ENCODE measurements at places on chromosomes 6 and 20.

GRCh38 chr20:3645309-3646066 lies 17.7 kb downstream of the GFRA4 start:
- no peak for DNase-seq

DNA sequence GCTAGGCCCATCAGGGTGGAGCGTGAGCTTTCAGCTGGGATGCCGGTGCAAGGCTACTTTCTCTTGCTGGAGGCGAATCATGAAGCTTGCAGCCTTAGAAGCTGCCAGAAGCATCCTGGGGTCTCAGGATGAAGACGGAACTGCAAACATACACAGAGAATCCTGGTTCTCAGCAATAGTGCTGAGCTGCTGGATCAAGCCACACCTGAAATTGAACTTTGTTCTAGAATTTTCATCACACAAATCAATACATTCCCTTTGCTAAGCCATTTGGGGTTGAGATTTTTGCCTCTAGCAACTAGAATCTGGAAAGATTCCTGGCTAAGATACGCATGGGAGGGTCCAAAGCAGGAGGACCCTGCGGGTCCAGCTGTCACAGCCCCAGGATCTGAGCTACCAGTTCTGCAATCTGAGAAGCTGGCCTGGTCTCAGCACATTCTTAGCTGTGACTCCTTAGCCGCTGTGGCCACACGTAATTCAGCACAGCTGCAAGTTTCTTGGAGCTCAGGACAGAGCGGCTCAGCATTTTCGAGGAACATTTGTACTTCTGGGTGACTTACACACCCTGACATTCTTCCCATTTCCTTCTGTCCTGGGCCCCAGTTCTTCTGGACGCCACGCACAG lies 6.6 kb upstream of the ARFGAP1 start:
- DNase-seq = no peak

GRCh38 chr6:31876357-31876756 lies 2.4 kb downstream of the SLC44A4 start:
- DNase-seq = no peak

GRCh38 chr6:48134246-48134645 lies 23.2 kb upstream of the PTCHD4 start:
- no peak for DNase-seq

- peak; percentile 60 for DNase-seq
Observed at GRCh38 chr6:4973982-4974745, 29.7 kb downstream of the RPP40 start.

DNA sequence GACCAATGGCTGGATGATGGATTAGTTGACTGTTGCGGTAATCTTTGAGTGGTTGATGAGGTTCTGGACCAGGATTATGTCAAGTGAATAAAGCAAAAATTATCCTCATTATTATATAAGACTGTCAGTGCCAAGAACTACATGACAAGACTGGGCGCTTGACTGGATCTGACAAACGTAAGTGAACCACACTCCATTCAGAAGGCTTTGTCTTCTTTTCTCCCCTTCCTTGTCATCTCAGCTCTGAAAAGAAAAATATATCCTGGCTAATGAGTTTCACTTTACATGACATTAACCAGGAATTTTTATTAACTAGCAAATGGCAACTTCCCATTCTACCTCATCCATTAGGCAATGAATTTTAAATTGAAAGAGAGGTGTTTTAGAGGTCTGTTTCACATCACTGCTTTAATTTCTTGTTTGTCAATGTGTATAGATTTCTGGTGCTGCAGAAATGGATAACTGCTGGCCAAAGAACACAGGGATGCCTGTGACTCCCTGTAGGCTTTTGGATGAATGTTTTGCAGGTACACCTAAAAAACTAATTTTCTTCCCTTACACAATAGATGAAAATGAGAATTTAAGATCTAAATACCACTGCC lies 150.1 kb downstream of the ELOVL4 start:
- no peak for DNase-seq

DNA sequence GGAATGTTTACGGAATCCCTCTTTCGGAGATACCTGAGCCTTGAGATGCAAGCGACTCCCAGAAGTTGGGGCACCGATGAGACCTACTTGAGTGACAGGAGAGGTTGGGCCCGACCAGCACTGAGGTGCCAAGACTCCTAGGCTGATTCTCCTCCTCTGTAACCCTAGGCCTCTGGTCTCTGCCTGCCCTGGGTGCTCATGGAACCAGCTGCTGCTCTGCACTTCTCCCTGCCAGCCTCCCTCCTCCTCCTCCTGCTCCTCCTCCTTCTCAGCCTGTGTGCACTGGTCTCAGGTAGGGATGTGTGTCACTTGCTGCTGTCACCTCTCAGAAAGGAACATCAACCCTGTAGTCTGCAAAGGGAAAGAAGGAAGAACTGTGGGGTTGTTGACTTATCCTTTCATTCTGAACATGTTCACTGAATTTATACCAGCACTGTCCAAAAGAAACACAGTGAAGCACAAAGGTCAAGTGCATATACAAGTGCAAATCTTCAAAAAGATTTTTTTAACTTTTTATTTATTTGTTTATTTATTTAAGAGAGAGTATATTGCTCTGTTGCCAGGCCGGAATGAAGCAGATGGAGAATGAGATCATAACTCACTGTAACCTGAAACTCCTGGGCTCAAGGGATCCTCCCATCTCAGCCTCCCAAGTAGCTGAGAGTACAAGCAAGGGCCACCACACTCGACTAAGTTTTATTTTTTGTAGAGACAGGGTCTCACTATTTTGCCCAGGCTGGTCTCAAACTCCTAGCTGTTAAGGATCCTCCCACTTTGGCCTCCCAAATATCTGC lies 913 bp downstream of the BTN2A2 start:
- no peak for DNase-seq

GRCh38 chr20:47500554-47500953 lies 1.1 kb upstream of the NCOA3 start:
- DNase-seq = no peak

DNA sequence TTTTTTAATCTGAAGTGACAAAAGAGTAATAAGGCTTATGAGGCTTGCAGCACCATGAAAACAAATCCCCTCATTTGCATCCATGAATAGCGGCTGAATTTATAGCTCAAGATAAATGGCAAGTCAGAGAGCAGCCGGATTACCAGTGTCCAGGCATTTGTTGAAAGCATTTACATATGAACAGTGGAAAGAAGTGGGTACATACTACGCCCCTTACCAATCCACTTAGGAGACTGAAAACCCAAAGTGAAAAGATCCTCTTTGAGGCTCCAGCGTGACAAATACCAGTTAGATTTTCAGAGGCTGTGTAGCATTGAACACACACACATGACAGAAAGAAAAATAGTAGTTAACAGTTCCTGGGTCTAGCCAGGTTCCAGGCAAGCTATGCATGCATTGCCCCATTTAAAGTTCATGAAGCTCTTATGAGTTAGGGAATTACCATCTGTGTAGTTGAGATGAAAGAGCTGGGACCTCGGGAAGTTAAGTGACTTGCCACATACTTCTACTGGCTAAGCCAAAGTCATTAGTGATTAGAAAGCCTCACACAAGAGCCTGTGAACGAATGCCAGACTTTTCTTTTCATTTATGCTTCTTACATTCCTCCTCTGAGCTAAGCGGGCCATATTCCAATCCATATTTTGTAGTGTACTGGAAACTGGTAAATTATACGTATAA lies 28.3 kb upstream of the NHSL1 start:
- no peak for DNase-seq

GRCh38 chr6:111764238-111765175 lies 108.7 kb downstream of the FYN start:
- DNase-seq = no peak

GRCh38 chr6:41164551-41165120 lies 1.7 kb upstream of the TREM2 start:
- no peak for DNase-seq

DNA sequence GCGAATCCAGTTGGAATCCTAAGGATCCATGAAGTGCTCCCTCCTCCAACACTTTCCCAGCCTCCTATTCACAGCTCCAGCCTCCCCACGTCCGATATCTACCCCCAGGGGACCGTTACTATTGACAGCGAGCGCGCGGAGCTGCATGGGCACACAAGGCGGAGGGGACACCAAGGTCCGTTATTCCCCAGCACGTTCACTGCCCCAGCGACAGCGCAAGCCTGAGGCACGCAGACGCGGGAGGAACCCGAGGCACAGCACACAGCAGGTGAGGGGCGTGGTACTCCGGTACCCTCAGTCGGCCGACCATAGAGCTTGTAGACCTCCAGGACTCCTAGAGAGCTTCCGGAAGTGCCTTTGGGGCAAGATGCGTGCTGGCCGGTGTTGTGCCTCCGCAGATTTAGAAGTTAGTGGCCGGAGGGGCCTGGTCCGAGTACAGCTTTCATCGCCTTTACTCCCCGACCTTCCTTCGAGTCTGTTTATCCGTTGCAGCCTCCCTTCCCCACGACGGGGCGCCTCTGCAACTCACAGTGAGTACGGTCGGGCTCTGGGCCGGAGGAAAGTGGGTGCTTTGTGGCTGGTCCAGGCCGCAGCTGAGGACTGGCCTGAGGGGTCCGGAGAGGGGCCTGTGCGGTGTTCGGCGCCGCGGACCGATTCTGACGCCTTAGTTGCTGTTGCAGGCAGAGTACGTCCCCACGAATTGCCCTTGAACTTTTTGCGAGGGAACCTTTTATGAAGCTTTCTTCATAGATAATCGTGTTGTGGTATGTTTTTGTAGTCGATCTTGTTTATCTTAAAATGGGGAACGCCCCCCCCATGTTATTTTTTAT lies at the start of gene ZKSCAN8:
TSS of gene ZKSCAN8 (plus strand) at position 384 of the 830 bp plus-strand sequence. CDS start 6,525 bp downstream, outside the sequence.
- DNase-seq = peak; percentile 78

- DNase-seq = no peak
Observed at GRCh38 chr6:31588871-31589650, 3.0 kb downstream of the LST1 start.

- DNase-seq = no peak
Observed at GRCh38 chr20:3188823-3189413, 15.6 kb downstream of the DDRGK1 start.

DNA sequence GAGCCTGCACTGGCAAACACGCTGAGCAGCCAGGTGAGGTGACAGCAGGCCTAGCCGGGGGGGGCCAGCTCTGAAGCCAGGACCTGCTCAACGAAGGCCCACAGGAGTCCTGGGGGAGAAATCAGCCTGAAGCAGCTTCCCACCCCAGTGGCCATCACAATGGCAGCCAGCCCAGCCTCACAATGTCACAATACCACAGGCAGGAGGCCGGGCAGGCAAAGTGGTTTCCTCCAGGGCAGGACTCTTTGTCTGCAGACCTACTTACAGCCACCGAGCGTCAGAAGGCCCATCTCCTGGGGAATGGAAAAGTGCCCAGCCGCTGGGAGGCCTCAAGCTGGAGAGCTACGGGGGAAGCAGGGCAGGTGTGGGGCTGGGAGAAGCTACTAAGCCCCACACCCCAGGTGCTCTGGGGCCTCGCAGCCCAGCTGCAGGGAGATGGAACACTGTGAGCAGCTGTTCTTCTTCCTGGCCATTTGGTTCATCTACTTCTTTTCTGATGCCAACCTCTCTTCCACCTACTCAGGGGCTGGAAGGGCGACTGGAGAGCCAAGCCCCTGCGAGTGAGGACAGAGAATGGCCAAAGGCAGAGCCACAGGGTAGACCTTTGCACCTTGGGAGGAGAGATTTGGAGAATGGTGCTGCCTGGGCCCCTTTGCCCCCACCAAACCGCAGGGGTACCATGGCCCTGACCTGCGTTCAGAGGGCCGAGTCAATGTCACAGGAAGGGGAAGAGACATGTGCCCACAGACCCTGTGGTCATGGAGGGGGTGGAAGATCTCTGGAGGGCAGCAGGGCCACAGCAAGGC lies 22.3 kb upstream of the AVP start:
- peak; percentile 56 for DNase-seq

GRCh38 chr20:45392733-45393132 lies 14.6 kb upstream of the TP53TG5 start:
- no peak for DNase-seq

- no peak for DNase-seq
Observed at GRCh38 chr6:71349976-71350615, 61.5 kb downstream of the OGFRL1 start.

- no peak for DNase-seq
Observed at GRCh38 chr20:13654463-13655023, 15.8 kb upstream of the TASP1 start.

- peak; percentile 61 for DNase-seq
Observed at GRCh38 chr6:18122128-18123093, at the start of gene NHLRC1. NHLRC1 (minus strand) TSS chr6:18122677; CDS start chr6:18122606, 71 bp downstream.

DNA sequence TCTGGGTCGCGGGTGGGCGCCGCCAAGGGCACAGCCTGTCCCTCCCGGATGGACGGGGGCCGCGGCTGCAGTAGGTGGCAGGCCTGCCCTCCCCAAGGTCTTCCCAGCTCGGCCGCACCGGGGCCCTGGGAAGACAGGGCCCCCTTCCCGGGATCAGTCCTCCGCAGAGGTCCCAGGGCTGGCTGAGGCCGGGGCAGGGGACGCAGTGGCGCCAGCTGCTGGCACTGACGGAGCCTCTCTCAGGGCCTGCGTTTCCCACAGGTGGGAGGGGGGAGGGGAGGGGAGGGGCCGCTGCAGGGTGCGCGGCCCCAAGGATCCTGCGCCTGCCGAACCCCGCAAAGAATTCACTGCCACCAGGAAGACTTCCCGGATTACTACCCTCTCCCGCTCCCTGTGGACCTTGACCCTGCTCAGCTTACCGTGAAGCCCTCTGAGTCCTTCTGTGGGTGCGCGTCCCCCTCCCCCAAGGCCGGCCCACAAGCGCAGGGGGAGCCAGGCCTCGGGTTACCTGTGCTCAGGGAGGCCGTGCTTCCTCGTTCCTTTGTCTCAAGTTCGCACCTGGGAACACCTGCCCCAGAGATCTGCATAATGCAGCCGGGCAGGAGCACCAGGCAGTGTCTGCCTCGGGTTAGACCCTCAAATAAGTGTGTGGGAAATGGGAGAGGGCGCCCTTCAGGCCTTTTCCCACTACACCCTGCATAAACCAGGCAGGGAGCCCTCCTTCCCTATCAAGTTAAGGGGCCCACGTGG lies 5.1 kb downstream of the LZTS3 start:
- no peak for DNase-seq

GRCh38 chr6:167098825-167099225 lies 24.1 kb upstream of the CCR6 start:
- no peak for DNase-seq

DNA sequence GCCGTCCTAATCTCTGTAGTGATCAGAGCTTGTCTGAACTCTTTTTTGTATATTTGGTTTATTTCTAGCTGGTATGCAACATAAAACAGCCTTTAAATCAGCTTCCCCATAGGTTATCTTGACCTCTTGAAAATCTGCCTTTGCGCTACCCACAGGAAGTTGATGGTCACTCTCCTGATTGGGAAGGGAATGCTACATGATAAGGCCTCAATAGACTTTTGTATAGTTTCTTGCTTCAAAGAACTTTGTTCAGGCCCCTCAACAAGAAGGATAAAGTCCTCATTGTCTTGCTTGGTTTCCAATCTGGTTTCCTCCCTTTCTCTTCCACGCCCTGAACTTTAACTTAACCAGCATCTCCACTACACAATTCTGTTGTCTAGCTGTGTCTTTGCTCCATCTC lies 95.4 kb upstream of the TENT5A start:
- DNase-seq = no peak

GRCh38 chr6:170083236-170084051 lies 207.4 kb downstream of the DLL1 start:
- no peak for DNase-seq

DNA sequence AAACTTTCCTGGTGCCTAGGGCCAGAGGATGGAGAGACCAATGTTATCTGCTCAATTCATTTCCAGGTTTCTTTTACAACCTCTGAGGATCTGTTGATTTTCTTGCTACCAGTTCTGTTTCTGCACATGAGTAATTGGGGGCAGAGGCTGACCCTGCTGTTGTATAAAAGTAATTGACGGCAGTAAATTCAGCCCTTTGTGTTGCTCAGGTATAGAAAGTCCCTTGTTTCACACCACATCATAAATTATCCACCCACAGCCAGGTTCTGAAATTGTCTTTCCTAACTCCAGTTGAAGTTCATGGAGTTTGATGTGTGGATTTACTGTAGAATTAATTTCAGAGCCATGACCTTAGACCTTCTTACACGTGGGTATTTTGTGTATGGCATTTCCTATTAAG lies 107.4 kb upstream of the GRIK2 start:
- no peak for DNase-seq

Measured in NCI-H1092 (cell line).